ENCODE measurements at places on chromosomes 5 and 9.
A peak's percentile ranks its signal among the peaks of the same experiment; 100 is the strongest.

DNA sequence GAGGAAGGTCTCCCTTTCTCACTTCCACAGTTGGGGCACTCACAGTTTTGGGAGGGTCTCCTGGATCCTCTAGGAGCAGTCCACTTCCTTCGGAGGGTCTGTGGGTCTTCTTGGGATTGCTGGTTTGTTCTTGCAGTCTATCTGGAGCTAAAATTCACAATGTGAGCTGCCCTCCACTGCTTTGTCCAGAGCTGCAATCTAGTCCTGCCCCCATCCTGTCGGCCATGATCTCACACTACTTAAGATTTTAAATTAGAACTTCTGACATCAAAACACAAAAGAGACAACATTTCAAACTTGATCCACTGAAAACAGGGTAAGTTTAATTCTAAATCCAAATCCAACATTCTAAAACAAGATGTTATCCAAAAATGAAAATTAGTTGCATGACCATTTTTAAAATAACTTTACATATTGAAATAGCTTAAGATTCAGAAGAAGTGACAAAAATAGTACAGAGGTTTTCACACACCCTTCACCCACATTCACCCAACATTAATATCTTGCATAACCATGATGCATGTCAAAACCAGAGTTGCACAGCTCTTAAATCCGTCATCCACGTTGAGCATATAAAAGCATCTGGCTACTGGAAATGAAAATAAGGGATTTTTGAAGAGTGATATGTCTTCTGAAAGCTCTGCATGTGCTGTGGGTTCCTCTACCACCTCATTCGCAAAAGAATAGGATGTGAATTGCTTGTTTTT, 113.7 kb upstream of the EPB41L4A start:
- no peak for DNase-seq

DNA sequence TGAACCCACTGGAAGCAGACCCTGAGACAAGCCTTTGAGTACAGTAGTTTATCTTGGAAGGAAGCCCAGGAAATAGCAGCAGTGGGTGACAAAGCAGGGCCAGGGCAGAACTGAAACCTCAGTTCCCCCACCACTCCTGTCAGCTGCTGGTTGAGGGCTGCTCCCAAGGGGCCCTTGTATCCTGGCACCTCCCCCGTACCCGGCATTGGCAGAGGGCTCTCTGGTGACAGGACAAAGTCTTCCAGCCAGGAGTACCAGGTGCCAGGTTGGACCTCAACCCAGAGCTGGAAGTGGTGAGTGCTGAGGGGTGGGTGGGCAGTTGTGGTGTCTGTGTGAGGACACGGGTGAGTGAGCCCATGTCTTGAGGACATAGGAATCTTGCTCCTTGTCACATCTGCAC, 123.3 kb downstream of the PHF2 start:
- DNase-seq = no peak

DNA sequence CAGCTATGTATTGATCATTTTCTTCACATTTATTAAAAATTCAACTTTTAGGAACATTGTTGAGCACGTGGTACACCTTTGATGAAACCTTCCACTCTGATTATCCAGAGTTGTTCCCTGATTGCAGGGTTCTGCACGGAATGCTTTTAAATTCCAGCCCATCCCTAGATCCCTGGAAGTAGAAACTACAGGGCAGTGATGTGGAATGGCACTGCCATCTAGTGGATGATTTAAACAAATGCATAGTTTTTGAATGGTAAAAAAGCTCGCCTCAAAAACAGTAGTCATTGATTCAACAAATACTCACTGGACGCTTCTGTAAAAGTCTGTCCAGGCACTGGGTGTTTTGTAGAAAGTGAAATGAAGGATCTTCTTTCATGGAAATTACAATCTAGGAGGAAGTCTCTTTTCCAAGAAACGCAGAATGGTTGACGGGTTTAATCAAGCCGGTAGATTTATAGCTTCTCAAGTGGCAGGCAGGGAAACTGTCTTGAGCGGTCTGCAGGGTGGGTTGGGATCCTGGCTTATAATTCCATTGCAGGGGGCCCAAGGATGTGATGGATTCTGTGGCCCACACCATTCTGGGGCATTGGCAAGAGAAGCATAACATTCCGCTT, 118.4 kb downstream of the ARHGAP26 start:
- peak; percentile 74 for DNase-seq

DNA sequence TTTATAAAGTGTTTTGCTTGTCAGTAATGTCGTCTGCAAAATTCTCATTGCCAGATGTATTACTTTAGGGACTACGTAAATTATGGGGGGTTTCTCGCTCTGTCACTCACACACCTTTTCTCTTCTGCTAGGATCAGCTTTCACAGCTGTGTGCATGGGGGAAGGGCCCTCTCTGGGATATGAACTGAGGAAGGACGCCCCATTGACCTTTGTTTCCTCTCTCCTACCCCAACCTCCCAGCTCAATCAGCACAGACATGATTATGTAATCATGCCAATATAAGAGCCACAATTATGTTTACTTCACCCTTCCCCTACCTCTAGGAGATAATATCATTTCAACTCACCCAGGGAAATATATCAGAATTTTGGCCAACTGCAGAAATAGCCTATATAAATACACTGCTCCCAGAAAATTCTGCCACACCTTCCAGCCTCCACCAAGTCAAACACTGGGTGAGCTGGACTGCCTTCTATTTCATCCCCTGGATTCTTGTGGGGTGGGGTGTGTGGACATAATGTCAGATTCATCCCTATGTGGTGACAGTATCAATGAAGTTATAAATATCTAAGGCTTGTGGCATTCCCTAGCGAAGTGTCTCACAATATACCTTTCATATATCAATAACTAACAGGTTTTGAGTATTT, 12.6 kb upstream of the SEMA5A start:
- DNase-seq = no peak

All from muscle of leg (tissue), 16 donors.